ENCODE measurements at places on chromosomes 6 and 20.

DNA sequence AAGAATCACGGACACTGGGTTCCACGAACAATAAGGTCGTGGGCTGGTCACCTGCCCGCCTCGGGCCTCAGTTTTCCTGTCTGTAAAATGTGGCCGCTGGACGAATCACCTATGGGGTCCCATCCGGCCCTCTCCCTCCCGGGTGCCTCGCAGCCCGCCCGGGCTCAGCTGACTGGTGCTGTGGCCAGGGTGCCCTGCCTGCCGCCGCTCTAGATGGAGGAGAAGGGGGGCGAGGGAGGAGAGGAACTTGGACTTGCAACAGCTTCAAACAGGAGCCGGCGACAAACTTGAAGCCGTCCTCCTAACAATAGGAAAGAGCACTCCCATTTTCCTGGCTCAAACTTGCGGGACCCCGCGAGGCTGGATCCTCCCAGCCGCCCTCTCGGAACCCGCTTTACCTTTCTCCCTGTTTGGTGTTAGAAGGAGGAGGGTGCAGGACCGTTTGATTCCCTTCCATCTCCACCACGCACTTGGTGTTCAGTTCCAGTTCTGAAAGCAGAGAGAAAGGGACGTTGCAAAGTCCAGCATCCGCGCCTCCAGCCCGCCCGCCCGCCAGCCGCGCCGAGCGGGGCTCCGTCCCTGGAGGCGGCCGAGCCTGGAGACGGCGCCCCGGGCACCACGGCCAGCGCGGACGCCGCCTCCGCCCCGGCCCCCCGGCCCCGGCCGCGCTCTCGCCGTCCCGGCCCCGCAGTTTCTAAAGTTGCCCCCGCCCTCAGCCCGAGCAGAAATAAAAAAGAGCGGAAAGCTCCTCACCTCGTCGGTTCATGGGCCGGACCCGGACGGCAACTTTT is 584 bp downstream of the KIF13A start:
- no peaks in the 10 kb centered on the region for H3K36me3 ChIP-seq
- peak overlapping the region; percentile 98 for H3K4me3 ChIP-seq
- peaks cover 10% of the 10 kb centered on the region for H3K4me1 ChIP-seq

- H3K36me3 ChIP-seq, result no peaks in the 10 kb centered on the region
- H3K27me3 ChIP-seq, result no peaks in the 10 kb centered on the region
- no peak overlapping the region for H3K4me3 ChIP-seq
- no peak overlapping the region for H3K27ac ChIP-seq
- peaks cover 15% of the 10 kb centered on the region for H3K4me1 ChIP-seq
These were observed 165.4 kb downstream of the CD83 start for GRCh38 chr6:14282854-14283505.

DNA sequence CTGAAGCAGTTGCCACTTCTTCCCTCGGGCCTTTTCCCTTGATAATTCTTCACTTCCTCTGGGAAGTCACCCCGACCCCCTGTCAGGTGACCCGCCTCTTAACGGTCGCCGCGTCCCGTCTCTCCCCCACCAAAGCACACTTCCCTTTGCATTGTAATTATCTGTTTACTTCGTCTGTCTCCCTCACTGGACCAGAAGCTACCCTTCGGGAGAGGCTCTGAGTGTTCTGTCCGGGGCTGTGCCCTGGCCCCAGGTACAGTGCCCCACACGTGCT is 771 bp upstream of the SNAI1 start:
- peak overlapping the region; percentile 78 for H3K4me3 ChIP-seq
- peaks cover 54% of the 10 kb centered on the region for H3K4me1 ChIP-seq
- H3K27me3 ChIP-seq, result peaks cover 25% of the 10 kb centered on the region
- no peak for DNase-seq
- H3K36me3 ChIP-seq, result no peaks in the 10 kb centered on the region

GRCh38 chr6:35237476-35237875 is 22.1 kb upstream of the ZNF76 start:
- no peak overlapping the region for H3K4me3 ChIP-seq
- H3K4me1 ChIP-seq, result peaks cover 26% of the 10 kb centered on the region
- H3K27ac ChIP-seq, result no peak overlapping the region
- H3K27me3 ChIP-seq, result no peaks in the 10 kb centered on the region

DNA sequence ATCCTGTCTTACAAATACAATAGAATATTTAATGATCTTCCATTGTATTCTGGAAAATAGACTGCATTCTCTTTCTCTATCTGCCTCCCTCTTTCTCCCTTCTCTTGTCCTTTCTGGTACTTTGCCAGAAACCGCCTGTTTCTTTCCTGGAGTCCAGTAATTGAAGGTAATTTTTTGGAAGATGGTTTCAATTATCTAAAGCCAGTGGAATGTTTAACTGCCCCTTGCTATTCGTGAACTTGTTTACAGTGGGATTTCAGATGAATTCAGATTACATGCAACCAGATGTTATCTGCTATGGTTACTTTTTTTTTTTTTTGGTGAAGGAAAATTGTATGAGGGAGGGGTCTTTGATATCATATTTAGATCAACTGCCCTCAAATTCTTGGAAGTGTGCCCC is 655.5 kb upstream of the FLRT3 start:
- no peak overlapping the region for H3K27ac ChIP-seq
- no peak overlapping the region for H3K4me3 ChIP-seq
- DNase-seq, result no peak
- H3K4me1 ChIP-seq, result no peaks in the 10 kb centered on the region
- no peaks in the 10 kb centered on the region for H3K36me3 ChIP-seq

DNA sequence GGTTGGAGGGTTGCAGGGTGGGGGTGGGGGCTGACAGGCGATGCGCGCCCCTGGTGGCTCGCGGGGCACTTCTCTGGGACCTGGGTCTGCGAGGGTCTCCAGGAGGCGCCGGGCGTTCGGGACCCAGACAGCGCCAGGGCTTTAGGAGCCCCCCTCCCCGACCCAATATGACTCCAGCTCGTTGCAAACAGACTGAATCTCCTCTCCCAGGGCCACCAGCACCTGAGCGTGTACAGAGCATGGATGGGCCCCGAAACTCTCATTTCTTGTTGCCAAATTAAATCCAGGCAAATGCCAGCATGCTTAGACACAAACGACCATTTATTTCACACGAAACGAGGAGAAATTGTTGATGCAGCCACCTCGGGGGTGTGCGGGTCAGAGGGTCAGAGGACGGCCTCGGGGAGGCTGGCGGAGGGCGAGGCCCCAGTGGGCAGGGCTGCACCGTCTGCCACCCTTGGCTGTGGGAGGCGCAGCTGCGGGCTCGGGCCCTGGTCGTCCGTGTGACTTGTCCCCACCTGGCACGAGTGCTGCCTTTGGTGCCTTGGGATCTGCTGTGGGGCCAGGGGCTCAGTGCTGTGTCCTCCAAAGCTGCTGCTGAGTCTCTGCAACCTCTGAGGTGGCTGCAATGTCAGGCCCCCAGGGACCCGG is 20.9 kb upstream of the GATA5 start:
- no peak overlapping the region for H3K4me3 ChIP-seq
- no peaks in the 10 kb centered on the region for H3K36me3 ChIP-seq
- H3K27ac ChIP-seq, result no peak overlapping the region
- peak; percentile 80 for DNase-seq
- H3K4me1 ChIP-seq, result peaks cover 5% of the 10 kb centered on the region

DNA sequence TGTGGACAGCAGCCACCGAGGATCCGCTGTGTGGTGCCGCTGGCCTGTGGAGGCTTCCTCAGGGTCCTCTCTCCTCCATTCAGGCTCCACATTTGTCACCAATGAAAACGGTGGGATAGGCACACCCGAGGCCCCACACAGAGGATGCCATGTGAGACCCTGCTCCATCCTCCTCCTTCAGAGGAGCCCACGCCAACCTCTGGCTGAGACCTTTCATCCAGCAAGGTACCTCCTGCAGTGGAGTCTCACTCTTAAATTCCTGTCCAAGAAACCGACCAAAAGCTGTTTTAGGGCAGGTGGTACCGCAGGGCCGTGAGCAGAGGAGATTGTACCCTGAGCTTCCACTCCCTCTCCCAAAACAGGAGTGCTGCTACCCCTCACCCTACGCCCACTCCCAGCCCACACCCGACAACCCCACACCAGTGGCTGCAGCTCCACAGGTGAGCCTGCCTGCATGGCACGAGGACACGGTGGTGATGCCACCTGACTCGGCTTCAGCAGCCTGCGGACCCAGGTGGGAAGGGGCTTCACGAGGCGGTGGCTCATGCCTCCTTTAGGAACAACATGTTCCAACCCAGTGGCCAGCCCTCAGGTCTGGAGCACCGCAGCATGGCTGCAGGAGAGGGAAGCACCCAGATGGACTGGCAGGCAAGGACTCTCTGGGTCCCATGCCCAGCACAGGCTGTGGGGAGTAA is 237.6 kb upstream of the AFDN start:
- no peak overlapping the region for H3K4me3 ChIP-seq
- H3K4me1 ChIP-seq, result no peaks in the 10 kb centered on the region
- H3K36me3 ChIP-seq, result no peaks in the 10 kb centered on the region
- DNase-seq, result no peak
- H3K27ac ChIP-seq, result no peak overlapping the region
- no peaks in the 10 kb centered on the region for H3K27me3 ChIP-seq

- H3K36me3 ChIP-seq, result no peaks in the 10 kb centered on the region
- peaks cover 59% of the 10 kb centered on the region for H3K27me3 ChIP-seq
- DNase-seq, result peak; percentile 74
- H3K4me3 ChIP-seq, result peak overlapping the region; percentile 69
These were observed 469 bp downstream of the SYNJ2 start for GRCh38 chr6:157982102-157982562.

DNA sequence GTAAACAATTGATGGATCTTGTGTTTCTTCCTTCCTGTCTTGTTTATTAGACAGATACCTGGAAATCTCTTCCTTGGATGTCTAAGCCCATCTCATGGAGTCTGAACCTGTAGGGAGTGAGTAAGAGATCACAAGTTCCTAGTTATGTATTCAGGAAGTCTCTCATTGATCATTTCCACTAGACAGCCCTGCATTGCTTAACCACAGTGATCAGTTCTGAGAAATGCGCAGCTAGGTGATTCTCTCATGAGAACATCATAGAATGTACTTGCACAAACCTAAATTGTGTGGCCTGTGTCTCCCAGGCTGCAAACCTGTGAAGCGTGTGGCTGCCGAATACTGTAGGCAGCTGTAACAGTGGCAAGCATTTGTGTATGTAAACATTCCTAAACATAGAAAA is 39.1 kb downstream of the FAM120B start:
- H3K4me1 ChIP-seq, result no peaks in the 10 kb centered on the region
- no peak for DNase-seq
- H3K36me3 ChIP-seq, result peaks cover 5% of the 10 kb centered on the region

DNA sequence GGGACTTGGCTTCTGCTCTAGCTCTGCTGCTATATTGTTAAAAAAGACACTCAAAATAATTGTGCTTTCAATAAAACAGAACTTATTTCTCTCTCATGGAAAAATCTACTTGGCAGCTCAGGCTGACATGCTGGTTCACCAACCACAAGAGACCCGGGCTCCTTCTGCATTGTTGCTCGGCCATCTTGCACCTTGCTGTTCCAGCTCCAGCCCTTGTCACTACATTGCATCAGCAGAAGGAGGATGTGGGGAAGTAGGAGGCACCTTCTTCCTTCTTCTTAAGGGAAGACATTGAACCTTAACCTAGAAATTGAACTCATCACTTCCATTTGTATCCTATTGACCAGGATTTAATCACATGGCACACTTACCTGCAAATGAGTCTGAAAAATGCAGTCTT is 6.6 kb upstream of the C20orf202 start:
- H3K4me3 ChIP-seq, result no peak overlapping the region
- H3K4me1 ChIP-seq, result no peaks in the 10 kb centered on the region
- no peaks in the 10 kb centered on the region for H3K36me3 ChIP-seq
- no peaks in the 10 kb centered on the region for H3K27me3 ChIP-seq
- no peak overlapping the region for H3K27ac ChIP-seq
- DNase-seq, result no peak

DNA sequence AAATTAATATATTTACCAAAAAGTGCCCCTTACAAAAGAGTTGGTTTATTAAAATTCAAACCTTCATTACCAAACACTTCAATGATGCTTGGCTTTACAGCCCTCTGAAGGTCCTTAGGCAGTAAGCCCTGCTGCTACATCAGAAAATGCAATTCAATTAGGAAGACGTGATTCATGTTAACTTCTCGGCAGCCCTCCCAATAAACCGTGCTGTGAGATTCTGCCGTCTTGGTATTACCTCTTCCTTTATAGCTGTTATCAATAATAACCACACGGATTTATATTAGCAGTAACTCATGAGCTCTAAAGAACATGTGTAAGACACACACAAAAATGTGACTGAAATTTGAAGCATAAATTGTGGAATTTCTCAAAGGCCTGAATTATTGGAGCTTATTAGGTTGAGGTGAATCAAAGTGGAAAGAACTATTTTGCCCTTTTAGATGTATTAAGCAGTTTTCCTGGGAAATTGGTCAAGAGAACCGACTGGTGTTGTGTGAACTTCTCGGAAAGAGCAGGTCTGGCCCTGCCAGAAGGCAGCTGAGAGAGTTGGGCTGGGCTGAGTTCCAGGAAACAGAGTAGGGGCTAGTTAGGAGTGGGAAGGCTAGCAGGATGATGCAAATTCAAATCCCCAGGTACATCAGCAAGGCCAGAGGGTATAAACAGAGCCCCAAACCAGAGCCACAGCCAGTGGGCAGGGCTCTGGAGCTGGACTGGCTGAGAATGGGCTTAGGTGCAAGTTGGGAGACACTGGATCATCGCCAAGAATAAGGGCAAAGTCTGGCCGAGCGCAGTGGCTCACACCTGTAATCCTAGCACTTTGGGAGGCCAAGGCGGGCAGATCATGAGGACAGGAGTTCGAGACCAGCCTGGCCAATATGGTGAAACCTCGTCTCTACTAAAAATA is 33.1 kb downstream of the FGD2 start:
- no peak overlapping the region for H3K4me3 ChIP-seq
- DNase-seq, result no peak
- no peaks in the 10 kb centered on the region for H3K36me3 ChIP-seq
- H3K27me3 ChIP-seq, result no peaks in the 10 kb centered on the region
- H3K27ac ChIP-seq, result no peak overlapping the region
